ENCODE measurements at places on chromosomes 12 and 14.

DNA sequence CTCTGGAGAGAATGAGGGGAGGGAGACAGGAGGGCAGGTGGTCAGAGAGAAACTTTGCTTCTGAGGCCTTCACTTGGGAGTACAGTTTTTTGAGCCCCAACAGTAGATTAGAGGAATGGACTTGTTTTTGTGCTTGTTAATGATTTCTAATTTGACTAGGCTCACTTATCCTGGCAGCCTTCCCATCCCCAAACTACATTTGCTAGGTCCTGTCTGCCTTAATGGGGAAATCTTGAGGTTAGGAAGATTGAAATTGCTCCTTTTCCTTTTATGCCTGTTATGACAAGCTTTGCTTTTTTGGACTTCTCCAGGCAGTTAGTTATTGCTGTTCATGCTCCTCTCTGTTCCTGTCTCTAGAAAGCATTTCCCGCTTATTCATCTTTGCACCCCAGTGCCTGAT, 37.7 kb downstream of the SYNE2 start:
- H3K27ac ChIP-seq = no peak overlapping the region
- H3K27me3 ChIP-seq = no peaks in the 10 kb centered on the region
- H3K4me1 ChIP-seq = peaks cover 26% of the 10 kb centered on the region
- H3K4me3 ChIP-seq = no peak overlapping the region
- no peaks in the 10 kb centered on the region for H3K36me3 ChIP-seq

DNA sequence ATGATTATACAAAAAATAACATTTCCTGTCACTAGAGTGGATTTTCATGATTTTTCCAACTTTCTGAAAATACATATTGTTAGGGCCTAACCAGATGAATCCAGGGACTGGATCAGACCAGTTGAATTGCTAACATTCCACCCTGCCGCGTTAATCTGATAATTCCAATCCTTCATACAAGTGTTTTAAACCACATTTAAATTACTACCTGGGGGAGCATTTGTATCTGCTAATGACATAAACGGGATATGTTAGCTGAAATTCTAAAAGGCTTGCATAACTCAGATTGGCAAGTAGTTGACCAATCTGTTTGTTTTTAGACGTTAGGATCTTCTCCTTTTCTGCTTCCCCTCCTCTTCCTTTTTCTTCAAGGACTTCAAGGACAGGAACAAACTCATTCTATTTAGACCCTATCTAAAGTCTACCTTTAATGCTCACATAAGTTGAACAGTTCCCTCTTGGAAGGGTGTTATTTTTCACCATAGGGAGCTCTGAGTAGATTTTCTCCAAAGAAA, 239.0 kb downstream of the ADAMTS20 start:
- H3K4me3 ChIP-seq = no peak overlapping the region
- no peaks in the 10 kb centered on the region for H3K4me1 ChIP-seq
- H3K36me3 ChIP-seq = no peaks in the 10 kb centered on the region
- no peaks in the 10 kb centered on the region for H3K27me3 ChIP-seq

- H3K27me3 ChIP-seq = peaks cover 9% of the 10 kb centered on the region
- no peak overlapping the region for H3K27ac ChIP-seq
- no peak for DNase-seq
- H3K4me3 ChIP-seq = no peak overlapping the region
- H3K36me3 ChIP-seq = no peaks in the 10 kb centered on the region
Measured at GRCh38 chr12:107309020-107309419, 215.7 kb upstream of the CRY1 start.

DNA sequence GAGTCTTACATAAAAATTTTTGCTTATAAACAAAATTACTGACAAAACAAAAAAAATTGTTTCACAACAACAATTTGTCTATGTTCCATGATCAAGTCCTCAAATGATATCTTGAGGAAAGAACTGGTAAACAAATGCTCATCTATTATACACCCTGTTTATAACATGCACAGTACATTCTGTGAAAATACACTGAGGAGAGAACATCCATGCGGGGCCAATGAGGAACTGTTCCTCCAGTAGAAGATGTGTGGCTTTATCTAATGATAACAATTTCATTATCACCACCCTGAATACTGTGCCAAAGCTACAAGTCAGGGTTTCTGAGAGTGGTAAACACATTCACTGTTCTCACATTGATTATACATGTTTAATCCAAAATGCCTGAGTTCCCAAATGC, 10.8 kb downstream of the MLH3 start:
- no peak overlapping the region for H3K27ac ChIP-seq
- no peaks in the 10 kb centered on the region for H3K27me3 ChIP-seq

GRCh38 chr12:130214686-130215395, 52.6 kb downstream of the FZD10 start:
- H3K27ac ChIP-seq = no peak overlapping the region
- H3K4me3 ChIP-seq = no peak overlapping the region
- no peaks in the 10 kb centered on the region for H3K36me3 ChIP-seq
- no peak for DNase-seq

- no peaks in the 10 kb centered on the region for H3K27me3 ChIP-seq
- no peaks in the 10 kb centered on the region for H3K36me3 ChIP-seq
- DNase-seq = no peak
- no peaks in the 10 kb centered on the region for H3K4me1 ChIP-seq
- H3K4me3 ChIP-seq = no peak overlapping the region
Measured at GRCh38 chr14:36105401-36105800, 71.1 kb downstream of the PTCSC3 start.

DNA sequence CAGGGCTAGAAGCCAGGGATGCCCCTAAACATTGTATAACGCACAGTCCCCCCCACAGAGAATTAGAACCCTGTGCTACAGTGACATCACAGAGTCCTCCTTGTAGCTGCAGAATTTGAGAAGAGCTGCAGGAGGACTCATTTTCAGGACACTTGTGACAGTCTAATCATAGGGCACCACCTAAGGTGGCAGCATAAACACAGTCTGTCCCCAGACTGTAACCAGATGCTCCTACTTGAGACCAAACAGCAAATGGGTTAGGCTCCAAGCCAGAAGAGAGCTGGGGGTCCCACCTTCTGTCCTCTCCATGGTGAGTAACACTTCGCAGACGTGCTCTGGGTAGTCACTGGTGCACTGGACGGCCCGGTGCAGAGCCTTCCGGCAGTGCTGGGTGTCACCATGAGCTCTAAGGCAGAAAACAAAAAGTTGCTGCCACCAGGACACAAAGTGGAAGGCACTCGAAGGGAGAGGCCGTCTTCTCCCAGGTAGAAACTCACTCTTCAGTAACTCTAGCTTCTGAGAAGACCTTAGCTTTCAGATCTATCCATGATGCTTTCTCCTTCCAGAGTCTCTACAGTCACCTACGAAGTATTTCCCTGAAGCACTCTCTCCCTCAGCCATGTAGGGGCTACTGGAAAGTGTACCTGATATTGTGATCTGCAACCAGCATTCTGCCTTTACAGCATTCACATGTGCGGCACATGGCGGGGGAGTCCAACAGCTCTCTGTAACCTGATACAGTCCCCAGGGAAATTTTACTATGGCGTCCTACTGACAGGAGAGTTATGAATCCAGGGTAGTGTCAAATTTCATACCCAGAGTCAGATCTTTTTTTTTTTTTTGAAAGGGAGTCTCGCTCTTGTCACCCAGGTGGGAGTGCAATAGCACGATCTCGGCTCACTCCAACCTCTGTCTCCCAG, 17.1 kb downstream of the FICD start:
- H3K4me1 ChIP-seq = no peaks in the 10 kb centered on the region
- peaks cover 44% of the 10 kb centered on the region for H3K36me3 ChIP-seq
- no peak overlapping the region for H3K4me3 ChIP-seq
- no peaks in the 10 kb centered on the region for H3K27me3 ChIP-seq

- H3K27me3 ChIP-seq = no peaks in the 10 kb centered on the region
- H3K4me1 ChIP-seq = peaks cover 7% of the 10 kb centered on the region
- no peaks in the 10 kb centered on the region for H3K36me3 ChIP-seq
- no peak overlapping the region for H3K4me3 ChIP-seq
- H3K27ac ChIP-seq = no peak overlapping the region
Measured at GRCh38 chr12:121724925-121725324, 12.4 kb downstream of the TMEM120B start.

DNA sequence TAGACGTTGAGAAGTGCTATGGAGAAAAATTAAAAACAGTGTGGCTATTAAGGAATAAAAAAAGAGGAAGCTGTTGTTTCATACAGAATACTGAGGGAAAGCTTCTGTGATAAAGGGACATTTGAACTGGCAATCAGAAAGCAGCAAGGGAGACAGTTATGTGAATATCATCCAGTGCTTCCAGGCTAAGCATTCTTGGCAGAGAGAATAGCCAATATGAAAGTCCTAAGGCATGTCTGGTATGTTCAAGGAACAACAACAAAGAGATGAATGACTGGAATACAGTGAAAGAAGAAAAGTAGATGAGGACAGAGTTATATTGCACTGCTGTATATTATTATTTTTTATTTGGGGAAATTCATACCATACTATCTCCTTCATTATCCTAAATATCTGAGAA, 23.9 kb downstream of the SCAF11 start:
- H3K4me1 ChIP-seq = peaks cover 15% of the 10 kb centered on the region
- DNase-seq = peak; percentile 71
- H3K36me3 ChIP-seq = no peaks in the 10 kb centered on the region

DNA sequence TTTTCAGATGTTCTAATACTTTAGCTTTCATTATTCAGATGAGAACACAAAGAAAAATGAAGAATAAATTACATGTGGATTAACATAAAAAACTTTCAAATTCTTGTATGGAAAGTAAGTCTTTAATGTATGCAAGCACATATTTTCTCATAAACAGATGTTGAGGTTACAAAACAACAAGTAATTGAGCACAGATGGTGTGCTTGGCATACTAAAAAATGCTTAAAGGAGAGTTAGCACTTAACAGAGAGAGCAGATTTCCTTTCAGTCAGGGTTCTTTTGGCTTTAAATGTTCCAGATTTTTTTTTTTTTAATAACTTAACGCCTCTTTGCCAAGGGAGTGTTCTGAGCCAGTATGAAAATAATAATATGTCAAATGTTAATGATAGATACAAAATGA, 96.0 kb downstream of the RASSF9 start:
- no peak overlapping the region for H3K4me3 ChIP-seq
- no peak overlapping the region for H3K27ac ChIP-seq
- H3K27me3 ChIP-seq = no peaks in the 10 kb centered on the region
- H3K4me1 ChIP-seq = peaks cover 11% of the 10 kb centered on the region

DNA sequence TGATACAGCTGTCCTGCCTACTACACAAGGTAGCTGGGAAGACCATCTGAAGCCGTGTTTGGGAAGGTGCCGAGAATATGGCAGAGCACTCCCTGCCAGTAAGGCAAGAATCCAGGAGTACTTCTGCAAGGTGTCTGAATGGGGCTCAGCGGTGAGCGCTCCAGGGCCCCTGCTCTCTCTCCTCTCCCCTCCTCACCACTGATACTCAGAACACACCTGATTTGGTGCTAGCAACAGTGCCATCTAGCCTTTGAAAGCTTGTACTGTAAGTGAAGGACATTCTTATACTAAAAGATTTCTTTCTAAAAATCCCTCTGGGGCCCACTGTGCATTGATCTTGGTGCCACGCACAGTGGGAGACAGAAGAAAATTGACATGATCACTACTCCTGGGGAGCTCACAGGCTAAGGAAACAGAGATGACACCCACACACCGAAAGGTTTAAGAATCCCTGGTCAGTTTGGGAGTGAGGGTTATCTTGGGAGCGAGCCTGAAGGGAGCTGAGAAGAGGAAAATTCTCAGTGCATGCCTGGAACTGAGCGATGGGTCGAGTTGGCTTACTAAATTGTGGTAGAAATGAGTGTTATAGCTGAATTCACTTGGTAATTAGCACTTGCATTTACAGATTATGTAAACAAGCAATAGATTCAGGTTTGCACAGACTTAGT, 216.9 kb downstream of the NTF3 start:
- H3K4me1 ChIP-seq = no peaks in the 10 kb centered on the region
- no peaks in the 10 kb centered on the region for H3K36me3 ChIP-seq
- DNase-seq = no peak
- H3K27ac ChIP-seq = no peak overlapping the region

GRCh38 chr12:64746663-64747062, 12.5 kb downstream of the GNS start:
- peaks cover 41% of the 10 kb centered on the region for H3K4me1 ChIP-seq
- H3K27ac ChIP-seq = peak overlapping the region; percentile 79
- DNase-seq = peak; percentile 70
- no peaks in the 10 kb centered on the region for H3K27me3 ChIP-seq
- no peak overlapping the region for H3K4me3 ChIP-seq
- peaks cover 14% of the 10 kb centered on the region for H3K36me3 ChIP-seq

- peak; percentile 70 for DNase-seq
- peaks cover 6% of the 10 kb centered on the region for H3K4me1 ChIP-seq
- H3K27me3 ChIP-seq = no peaks in the 10 kb centered on the region
- H3K27ac ChIP-seq = no peak overlapping the region
- H3K36me3 ChIP-seq = no peaks in the 10 kb centered on the region
- no peak overlapping the region for H3K4me3 ChIP-seq
Measured at GRCh38 chr12:122123051-122123760, 44.6 kb downstream of the MLXIP start.

DNA sequence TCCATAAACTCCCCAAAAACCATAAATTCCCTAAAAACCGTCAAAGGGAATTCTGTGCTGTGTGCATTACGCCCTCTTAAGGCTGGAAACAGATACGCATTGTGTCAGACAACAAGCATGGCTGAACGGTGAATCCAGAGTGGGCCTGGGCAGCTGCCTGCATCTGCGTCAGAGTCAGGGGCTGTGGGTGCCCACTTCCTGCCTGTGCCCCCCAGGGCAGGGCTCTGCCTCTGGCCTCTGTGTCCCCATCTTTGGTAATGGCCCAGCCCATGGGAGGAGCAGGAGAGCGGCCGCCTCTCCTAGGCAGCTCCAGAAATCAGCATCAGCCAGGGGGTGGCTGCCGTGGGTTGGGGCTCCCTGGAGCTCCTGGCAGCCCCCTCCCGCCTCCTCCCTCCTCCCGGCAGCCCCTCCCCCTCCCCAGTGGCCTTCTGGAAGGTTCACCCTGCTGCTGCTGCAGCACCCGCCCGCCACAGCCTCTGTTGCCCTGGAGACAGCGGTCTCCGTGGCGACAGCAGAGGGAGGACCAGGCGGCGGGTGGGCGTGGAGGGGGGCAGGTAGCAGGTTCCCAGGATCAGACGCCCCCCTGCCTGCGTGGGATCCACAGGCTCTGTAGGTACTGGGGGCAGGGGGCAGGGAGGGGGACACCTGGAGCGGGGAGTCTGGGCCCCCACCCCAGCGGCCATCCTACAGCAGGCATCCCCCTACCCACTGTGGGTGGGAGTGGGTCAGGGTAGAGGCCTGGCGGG, 5.9 kb downstream of the MMP17 start:
- peaks cover 2% of the 10 kb centered on the region for H3K27me3 ChIP-seq
- H3K4me1 ChIP-seq = peaks cover 12% of the 10 kb centered on the region
- H3K27ac ChIP-seq = no peak overlapping the region
- H3K4me3 ChIP-seq = no peak overlapping the region

- no peak overlapping the region for H3K27ac ChIP-seq
- H3K27me3 ChIP-seq = no peaks in the 10 kb centered on the region
- H3K4me3 ChIP-seq = no peak overlapping the region
- H3K36me3 ChIP-seq = no peaks in the 10 kb centered on the region
- no peaks in the 10 kb centered on the region for H3K4me1 ChIP-seq
Measured at GRCh38 chr14:34003691-34004090, 52.8 kb upstream of the EGLN3 start.

Data from endothelial cell of umbilical vein (primary cell).